Dorsolateral prefrontal cortex (tissue), 122 donors: ENCODE measurements at places on chromosomes 4 and X.

DNA sequence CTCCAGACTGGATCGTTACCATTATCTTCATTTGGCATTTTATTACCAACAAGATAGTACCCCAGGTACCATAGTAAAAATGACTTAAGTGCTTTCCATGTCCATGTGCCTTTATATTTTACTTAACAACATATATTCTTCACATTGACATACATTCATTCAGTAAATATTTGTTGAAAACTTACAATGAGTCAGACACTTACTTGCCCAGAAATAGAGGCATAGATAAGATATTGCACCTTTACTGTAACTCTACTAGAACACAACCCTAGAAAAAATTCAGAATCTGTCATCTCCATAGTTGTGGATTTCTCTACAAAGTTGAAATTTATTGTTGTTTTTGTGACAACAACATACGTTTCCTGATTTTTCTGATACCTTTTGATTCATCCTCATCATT is 640.6 kb downstream of the RPA4 start:
- no peak for DNase-seq

DNA sequence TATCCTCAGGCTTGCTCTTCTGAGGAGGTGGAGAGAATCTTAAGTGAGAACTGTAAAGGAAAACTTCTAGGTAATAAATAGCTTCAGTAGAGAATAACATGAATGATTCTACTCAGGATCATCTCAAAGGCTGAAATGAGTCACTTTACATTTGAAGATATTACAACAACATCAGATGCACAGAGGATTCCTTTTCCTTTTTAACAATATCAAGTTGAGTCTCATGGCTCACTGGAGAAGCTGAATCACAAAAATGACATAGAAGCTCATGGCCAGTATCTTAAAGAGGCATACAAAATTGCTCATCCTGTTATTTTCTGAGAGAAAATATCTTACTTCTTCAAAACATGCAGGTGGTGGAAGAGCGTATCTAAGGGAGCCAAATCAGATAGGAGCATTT is 72.5 kb upstream of the EMCN start:
- no peak for DNase-seq

GRCh38 chrX:39576041-39576872 is 521.5 kb downstream of the BCOR start:
- DNase-seq, result peak; percentile 53

GRCh38 chr4:1512738-1513660 is 106.8 kb upstream of the NKX1-1 start:
- DNase-seq, result no peak

- DNase-seq, result no peak
Measured at GRCh38 chr4:80713409-80713808, 317.1 kb upstream of the BMP3 start.

GRCh38 chr4:4673070-4673469 is 131.2 kb upstream of the STX18 start:
- DNase-seq, result no peak

DNA sequence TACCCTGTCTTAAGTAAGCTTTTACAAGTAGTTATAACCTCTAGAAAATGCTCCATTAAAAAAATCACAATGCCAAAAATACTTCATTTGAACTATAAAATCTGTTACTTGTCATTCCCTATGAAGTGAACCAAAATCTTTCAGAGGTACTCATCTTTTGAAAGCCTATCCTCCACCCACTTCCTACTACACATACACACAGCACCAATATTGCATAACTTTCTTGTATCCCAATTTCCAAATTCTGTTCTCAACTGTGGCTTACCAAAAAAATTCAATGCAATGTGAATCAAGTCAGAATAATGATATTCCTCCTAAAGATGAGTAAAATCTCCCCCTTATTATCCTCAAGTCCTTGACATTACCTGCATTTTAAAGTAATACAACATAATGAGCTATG is 15.9 kb downstream of the DHX15 start:
- DNase-seq, result no peak

GRCh38 chr4:42309361-42310260 is 87.7 kb upstream of the SHISA3 start:
- DNase-seq, result no peak

DNA sequence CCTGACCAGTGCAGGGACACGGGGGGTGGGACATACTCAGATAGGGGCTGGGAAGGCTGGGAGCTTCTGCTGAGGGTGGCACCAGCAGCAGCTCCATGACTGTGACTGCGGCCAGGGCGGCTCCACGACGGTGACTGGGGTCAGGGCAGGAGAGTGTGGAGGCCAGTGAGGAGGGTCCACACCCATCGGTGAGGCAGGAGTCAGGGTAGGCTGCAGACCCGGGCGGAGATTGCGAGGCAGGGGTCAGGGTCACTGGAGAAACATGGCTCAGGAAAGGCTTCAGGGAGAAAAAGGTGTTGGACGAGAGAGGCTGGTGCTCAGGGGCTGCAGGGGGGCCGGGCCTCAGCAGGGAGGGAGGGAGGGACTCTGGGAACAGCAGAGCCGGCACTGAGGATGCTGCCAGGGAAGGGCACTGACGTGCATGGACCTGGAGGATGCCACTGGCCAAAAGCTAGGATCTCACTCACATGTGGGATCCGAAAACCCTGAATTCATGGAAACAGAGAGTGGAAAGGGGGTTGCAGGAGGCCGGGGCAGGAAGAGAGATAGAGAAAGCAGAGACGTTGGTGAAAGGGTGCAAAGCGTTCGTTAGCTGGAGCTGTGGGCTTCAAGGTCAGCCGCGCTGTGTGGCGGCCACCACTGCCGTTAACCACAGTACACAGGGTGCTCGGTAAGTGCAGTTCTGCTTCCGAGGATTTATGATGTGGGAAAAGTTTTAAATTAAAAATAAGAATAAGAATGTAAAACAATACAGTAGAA is 22.0 kb downstream of the ATP5ME start:
- no peak for DNase-seq

DNA sequence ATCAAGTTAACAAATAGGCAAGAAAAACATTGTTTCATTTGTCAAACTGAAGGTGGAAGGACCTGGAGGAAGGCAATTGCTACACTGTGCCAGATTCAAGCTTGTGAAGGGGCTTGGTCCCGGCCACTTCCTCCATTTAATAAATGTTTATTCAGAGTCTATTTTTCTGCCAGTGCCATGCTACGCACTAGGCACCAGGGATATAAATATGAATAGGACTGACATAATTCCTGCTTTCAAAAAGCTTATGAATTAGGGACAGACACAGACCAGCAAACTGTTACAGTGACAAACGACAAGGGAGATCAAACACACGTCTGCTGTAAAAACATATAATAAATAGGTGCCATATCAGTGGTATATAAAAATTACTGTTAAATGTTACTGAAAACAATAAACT is 571 bp downstream of the TLR6 start:
- DNase-seq, result no peak

DNA sequence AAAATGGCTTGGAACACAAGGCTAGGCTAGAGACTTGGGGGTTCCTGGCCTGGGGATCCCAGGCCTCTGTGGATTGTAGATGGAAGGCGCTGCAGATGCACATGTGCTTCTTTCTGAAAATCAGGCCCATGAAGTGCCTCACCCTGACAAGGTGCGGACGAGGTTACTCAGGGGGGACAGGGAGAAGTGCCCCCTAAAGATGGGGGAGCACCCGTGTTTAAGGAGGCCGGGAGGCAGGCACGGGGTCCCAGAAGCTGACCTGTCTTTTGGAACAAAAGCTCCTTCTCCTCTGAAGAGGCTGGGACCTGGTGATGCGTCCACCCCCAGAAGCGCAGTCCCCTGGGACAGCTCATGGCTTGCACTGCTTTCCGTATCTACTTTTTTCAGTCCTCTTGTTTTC is 2.4 kb downstream of the PDZD4 start:
- no peak for DNase-seq

GRCh38 chr4:113449410-113449974 is 312.0 kb downstream of the CAMK2D start:
- no peak for DNase-seq

- DNase-seq, result no peak
Measured at GRCh38 chr4:41455206-41455605, 82.8 kb upstream of the LIMCH1 start.

GRCh38 chrX:124217304-124218251 is 114.9 kb upstream of the TEX13D start:
- no peak for DNase-seq

DNA sequence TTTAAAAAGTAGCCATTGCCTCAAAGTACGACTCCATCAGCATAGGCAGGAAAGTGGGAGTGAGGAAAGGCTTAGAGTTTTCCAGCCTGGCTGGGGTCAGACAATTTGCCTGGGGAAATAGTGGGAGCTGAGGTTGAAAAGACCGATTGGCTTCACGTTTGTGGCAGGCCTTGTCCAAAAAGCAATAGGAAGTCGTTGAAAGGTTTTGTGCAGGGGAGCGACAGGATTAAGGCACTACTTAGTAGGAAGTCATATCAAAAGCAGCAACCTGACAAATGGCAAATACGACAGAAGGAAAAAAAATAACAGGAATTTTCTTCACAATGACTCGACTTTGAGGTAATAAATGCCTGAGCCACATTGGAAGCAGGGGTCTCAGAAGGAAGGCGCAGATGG is 691 bp upstream of the EREG start:
- no peak for DNase-seq

- DNase-seq, result no peak
Measured at GRCh38 chrX:67607466-67607865, 63.6 kb downstream of the AR start.

- no peak for DNase-seq
Measured at GRCh38 chrX:110163488-110163887, 154.4 kb downstream of the AMMECR1 start.

DNA sequence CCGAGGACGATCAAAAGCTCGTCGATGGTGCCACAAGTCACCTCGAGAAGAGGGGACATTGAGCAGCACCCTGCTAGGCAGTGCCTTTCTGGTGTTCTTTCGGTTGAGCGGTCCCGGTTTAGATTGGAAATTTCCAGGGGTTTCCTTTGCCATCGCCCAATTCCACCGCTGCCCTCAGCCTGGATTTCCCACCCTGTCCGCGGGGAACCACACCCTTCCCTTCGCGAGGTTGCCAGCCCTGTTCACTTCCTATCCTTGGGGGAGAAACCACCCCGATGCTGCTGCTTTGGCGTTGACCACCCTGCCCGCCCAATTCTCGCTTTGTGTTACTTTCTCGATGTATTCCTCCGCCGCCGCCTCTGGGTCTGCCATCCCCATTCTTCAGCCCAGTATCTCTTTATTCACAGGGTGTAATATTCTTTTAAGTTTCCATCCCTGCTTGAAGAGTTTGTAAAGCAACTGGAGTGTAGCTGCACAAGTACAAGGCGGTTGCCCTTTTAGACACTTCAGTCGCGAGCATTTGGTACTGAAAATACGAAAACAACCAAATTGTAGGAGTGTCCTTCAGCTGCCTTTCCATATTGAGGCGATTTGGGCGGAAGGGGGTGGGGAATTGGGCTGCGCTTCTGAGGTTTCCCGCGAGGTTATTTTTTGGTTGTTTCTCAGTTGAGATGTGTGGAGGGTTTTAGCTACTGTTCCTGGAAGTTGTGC is 1.1 kb downstream of the OGT start:
- peak; percentile 32 for DNase-seq

- DNase-seq, result no peak
Measured at GRCh38 chr4:109094056-109094455, 208.4 kb downstream of the COL25A1 start.

GRCh38 chr4:128906581-128906980 is 97.1 kb downstream of the JADE1 start:
- no peak for DNase-seq

GRCh38 chrX:112687189-112687691 is 7.5 kb upstream of the LHFPL1 start:
- DNase-seq, result no peak

DNA sequence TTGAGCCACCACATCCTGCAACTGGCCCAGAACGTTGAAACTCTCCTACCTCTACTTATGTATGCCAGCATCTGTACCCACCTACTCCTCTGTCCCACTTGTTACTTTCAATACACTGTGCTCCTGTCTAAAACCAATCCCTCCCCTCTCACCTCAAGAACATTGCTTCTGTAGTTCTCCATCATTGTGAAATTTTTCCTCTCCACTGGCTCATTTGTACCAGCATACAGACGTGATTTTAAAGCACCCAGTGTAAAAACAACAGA is 25.5 kb upstream of the USO1 start:
- no peak for DNase-seq

- DNase-seq, result no peak
Measured at GRCh38 chr4:41156574-41156973, 57.8 kb downstream of the APBB2 start.

GRCh38 chr4:31983246-31983645 is 1263.1 kb downstream of the PCDH7 start:
- no peak for DNase-seq
